ENCODE measurements at places on chromosomes 6 and 20.
A peak's percentile ranks its signal among the peaks of the same experiment; 100 is the strongest.

- ATAC-seq: no peak
Observed at GRCh38 chr6:24890471-24890870, 45.3 kb downstream of the RIPOR2 start.

DNA sequence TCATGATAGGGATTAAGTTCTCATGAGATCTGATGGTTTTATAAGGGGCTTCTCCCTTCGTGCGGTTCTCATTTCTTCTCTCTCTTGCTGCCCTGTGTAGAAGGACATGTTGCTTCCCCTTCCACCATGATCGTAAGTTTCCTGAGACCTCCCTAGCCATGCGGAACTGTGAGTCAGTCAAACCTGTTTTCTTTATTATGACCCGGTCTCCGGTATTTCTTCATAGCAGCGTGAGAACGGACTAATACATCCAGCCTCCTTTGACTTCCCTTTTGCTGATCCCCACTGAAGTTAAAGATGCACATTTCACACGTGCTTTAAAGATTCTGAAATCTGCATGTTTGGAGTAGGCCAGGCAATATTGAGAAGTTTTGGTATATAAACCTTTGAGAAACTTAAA is 543.1 kb downstream of the PRKN start:
- no peak for ATAC-seq

DNA sequence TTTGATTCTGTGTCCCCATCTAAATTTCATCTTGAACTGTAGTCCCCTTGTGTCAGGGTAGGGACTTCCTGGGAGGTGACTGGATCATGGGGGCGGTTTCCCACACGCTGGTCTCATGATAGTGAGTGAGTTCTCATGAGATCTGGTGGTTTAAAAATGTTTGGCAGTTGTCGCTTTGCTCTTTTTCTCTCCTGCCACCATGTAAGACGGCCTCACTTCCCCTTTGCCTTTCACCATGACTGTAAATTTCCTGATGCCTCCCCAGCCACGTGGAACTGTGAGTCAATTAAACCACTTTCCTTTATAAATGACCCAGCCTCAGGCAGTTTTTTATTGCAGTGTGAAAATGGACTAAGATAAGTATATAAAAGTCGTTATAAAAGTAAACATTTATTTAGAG is 80.5 kb upstream of the SGK1 start:
- no peak for ATAC-seq

GRCh38 chr6:28757429-28758045 is 166.2 kb downstream of the TRIM27 start:
- no peak for ATAC-seq

DNA sequence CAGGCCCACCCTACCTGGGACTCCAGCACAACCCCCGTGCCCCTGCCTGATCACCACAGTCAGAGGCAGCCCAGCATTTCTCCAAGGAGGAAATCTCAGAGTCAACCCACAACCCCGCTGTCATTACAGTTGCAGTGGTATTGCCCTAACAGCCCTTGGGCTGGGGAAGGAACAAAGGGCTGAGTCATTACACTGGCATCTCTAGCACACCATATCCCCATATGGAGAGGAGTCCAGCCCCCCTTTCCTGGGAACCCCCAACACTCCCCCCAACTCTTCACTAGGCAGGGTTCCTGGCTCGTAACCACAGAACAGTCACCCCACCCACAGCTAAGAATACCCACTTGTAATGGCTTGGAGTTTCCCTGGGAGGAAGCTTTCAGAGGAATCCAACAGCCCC is 149.4 kb upstream of the OGFRL1 start:
- ATAC-seq: no peak

DNA sequence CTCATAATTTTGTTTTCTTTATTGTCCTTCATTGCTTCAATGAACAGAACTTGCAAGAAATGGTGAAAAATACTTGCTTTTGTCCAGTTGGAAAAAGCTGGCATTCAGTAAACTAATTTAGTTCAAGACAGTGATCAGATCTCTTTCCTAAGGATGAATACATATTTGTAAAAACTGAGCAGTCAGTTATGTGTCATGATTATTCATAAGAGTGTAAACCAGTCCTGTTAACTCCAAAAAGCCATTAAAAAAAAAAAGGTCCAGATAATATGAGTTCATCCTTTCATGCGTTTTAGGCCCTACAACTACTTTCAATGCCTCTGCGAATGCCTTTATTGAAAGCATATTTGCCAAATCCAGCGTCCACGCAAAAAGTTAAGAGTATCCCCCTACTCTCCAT is 609 bp downstream of the PGM3 start:
- ATAC-seq: no peak

DNA sequence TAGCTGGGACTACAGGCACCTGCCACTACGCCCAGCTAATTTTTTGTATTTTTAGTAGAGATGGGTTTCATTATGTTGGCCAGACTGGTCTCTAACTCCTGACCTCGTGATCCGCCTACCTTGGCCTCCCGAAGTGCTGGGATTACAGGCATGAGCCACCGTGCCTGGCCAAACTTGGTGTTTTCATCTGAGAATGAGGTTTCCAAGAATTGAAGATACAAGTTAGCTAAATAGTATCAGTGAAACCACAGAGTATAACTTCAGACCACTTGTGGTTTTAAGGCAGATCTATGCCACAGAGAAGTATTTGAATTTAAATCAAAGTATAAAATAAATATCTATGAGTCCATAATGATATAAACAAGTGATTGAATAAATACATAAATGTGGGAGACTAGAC is 70.1 kb downstream of the SLC16A10 start:
- ATAC-seq: no peak

- ATAC-seq: no peak
Observed at GRCh38 chr6:163490826-163491577, 76.5 kb downstream of the QKI start.

DNA sequence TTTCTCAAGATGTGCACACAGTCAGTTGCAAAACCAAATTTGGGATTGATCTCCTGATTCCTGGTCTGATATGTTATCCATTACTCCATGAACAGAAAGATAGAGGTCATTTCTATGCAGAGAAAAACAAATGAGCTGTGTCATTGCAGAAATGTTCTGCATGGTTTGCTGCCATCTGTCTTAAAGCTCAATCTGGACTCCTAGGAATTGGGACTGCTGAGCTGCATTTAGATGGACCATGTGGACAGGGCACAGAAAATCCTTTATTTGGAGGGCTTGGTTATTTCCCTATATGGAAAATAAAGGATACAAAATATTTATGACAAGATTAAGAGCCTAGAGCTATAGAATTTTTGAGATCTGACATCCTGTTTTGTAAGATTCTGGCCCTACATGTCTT is 91.3 kb downstream of the ADGRB3 start:
- ATAC-seq: no peak

- ATAC-seq: no peak
Observed at GRCh38 chr6:53924821-53925422, 130.1 kb downstream of the LRRC1 start.

DNA sequence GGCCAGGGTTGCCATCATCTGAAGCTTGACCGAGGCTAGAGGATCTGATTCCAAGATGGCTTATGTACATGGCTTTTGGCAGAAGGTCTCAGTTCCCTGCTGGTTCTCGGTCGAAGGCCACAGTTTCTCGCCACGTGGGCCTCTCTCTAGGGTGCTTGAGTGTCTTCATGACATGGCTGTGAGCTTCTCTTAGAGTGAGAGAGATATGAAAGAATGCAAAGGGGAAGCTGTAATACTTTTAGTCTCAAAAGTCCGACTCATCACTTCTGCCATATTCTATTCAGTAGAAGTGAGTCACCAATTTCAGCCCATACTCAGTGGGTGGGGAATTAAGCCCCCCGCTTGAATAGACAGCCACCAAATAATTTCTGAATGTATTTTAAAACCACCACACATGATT is 94.2 kb downstream of the UTRN start:
- no peak for ATAC-seq

DNA sequence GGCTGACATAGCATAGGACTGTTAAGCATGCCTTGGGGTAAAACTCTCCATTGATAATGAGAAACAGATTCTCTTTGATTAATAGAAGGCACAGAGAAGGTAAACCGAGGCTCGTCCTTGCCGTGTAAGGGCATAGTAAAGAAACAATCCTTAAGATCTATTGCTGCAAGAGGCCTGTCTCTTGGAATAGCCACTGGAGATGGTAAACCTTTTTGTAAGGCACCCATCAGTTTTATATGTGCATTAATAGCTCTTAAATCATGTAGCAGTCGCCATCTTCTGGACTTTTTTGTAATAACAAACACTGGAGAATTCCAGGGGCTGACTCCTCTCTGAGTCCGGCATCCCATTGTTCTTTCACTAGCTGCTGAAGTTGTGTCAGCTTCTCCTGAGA is 8.4 kb upstream of the ABHD12 start:
- ATAC-seq: peak; percentile 51

DNA sequence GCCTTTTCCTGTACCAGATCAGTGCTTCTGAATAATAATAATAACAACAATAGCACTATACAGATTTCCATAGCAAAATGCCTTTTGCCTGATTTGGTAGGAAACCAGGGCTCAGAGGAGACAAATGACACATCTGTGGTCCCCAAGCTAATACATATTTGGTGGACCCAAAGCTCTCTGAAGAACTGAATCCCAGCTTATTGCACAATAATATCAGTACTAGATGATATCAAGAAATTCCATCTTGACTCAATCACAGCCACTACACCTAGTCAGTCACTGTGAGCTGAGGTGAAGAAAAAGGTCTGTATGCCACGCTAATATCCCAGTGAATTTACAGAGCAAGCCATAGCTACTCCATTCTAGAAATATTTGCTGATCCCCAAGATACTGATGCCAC is 270.6 kb upstream of the RIN2 start:
- no peak for ATAC-seq

GRCh38 chr6:30160008-30160784 is 815 bp downstream of the TRIM10 start:
- ATAC-seq: no peak

DNA sequence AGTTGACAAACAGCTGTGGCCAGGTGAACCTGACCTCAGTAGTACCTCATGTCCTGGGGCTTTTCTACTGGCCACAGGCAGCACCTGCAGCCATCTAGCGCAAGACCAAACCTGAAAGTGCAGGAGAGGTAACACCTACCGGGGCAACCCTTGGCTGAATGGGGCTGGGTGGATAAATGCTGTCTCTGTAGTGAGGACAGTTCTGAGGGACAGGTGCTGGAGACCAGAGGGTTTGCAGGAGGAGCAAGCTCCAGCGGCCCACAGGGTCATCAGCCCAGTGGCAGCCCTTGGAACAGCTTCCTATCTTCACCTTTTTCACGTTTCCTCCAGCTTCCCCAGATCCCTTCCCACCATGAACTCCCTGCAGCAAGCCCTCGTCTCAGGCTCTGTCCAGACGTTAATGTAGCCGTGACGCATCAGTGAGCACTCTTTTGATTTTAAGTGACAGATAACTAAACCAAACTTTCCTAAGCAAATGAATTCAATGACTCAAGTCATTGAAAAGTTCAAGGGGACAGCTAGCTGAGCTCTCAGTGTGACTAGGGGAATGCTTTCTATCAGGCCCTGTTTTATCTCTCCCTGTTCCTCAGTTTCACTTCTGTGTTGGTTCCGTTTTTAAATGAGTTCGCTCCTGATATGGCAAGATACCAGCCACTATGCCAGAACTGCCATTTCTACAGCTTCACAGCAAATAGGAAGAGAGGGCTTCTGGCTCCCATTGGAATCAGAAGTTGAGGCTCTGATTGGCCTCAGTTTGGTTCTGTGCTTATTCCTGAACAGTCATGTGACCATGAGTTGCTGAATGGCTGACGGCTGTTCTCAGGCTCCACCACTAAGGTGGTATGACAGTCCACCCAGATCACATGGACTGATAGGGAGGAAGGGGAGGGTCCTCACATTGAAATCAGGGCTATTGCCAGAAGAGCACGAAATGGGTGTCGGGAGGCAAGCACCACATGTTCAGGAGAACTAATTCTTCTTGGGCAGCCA is 12.1 kb upstream of the PFDN4 start:
- no peak for ATAC-seq

GRCh38 chr6:56517155-56517745 is 125.4 kb downstream of the DST start:
- ATAC-seq: peak; percentile 72

- ATAC-seq: no peak
Observed at GRCh38 chr6:137087902-137088301, 43.1 kb upstream of the IL20RA start.

GRCh38 chr6:144607998-144608735 is 323.0 kb downstream of the UTRN start:
- ATAC-seq: no peak

- ATAC-seq: no peak
Observed at GRCh38 chr6:31621991-31622390, 1.5 kb downstream of the PRRC2A start.

DNA sequence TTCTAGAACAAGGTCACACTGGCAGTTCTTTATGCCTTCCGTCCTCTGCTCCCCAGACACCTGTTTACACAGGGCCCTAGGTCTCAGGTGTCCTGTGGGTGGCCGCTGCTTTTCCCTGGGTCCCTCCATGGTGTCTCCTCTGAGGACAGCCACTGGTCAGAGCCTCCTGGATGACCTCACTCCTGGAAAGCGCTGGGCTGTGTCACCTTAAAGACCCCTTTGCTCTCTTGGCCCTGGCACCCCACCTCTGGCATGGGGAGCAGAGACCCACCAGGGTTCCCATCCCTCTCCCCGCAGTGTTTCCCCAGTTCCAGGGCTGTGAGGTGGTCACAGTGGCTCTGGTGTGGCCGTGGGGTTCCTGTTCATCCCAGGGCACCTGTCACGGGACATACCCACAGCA is 33.9 kb downstream of the NTSR1 start:
- no peak for ATAC-seq

DNA sequence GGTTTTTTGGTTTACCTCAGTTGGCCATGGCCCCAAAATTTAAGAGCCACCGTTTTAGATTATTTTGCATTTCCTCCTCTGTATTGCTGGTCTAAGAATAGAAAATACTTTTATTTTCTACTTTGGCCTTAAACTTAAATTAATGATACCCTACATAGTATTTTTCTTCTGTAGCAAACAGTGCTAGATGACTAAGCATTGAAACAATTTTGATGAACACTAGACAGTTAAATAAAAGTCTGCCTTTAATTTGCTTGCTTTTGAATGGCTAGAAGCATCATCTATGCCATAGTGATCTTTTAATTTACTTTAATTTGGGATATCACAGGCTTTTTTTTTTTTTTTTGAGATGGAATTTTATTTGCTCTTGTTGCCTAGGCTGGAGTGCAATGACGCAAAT is 106.4 kb downstream of the CD109 start:
- ATAC-seq: no peak

GRCh38 chr6:3887150-3887700 is 38.1 kb downstream of the FAM50B start:
- ATAC-seq: no peak

DNA sequence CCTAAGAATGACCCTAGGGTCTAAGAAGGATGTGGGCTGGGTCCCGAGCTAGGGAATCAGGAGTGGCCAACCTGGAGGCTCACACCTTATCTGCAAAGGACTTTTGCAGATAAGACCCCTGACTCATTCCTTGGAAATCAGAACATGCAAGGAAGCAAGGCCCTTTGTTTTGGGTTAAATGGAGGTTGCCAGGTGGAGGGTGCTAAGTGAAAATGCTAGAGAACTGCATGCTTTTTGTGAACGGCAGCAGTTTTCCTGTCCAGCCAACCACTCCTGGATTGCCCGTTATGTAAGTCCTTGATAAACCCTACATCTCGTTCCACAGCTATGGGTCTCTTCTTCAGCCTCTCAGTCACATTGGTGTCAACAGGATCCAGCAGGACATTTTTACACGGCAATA is 52.1 kb upstream of the CST7 start:
- no peak for ATAC-seq

GRCh38 chr20:4160761-4161305 is 145.5 kb upstream of the RNF24 start:
- peak; percentile 53 for ATAC-seq

- ATAC-seq: no peak
Observed at GRCh38 chr6:18277237-18278006, 13.1 kb upstream of the DEK start.

All from gastroesophageal sphincter (tissue), 4 donors.